ELR (cell line): ENCODE measurements at places on chromosomes 6 and 20.

GRCh38 chr6:5840734-5841390, 165.9 kb downstream of the NRN1 start:
- DNase-seq: no peak

DNA sequence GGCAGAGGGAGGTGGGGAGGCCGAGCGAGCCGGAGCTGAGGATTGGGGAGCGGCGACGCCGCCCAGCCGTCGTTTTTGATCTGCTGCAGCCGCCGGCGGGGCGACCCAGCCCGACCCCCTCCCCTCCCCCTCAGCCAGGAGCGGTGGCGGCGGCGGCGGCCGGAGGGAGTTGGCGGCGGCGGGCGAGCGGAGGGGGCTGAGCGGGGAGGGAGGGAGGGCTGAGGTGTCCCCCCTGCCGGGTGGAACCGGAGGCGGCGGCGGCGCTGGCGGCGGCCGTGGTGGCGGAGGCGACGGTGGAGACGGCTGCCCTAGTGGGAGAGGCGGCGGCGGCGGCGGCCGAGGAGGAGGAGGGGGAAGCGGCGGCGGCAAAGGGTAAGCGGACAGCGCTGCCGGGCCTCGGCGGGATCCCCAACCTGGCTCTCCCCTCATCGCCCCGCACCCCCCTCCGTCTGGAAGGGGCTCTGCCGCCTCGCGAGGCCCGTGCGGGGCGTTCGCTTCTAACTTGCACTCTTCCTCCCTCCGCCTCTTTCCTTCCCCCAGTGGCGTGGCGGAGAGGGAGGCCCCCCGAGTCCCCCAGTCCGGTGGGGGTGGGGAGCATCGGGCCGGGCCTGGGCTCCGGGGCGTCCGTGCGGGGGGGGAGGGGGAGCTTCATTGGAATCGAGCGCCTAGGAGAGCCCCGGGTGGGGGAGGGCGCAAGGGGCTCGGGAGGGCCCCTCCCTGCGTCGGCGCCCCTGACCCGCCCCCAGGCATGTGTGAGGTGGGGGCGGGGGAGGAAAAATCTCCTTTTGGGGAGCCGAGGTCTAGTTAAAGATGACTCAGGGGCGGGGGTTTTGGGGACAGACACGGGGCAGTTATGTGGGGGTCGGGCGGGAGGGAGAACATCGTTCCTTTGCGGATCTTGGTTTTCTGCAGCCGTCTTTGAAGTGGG, at the start of gene TAB2:
TAB2 (plus strand) TSS at position 69 of the 928 bp plus-strand sequence. CDS start 52,286 bp downstream, outside the sequence.
- peak; percentile 50 for DNase-seq

GRCh38 chr6:43896329-43897255, 126.6 kb downstream of the VEGFA start:
- DNase-seq: no peak

GRCh38 chr6:157806131-157806855, 16.8 kb upstream of the SNX9 start:
- DNase-seq: no peak

- no peak for DNase-seq
Measured at GRCh38 chr6:119162134-119162775, 83.8 kb upstream of the FAM184A start.

DNA sequence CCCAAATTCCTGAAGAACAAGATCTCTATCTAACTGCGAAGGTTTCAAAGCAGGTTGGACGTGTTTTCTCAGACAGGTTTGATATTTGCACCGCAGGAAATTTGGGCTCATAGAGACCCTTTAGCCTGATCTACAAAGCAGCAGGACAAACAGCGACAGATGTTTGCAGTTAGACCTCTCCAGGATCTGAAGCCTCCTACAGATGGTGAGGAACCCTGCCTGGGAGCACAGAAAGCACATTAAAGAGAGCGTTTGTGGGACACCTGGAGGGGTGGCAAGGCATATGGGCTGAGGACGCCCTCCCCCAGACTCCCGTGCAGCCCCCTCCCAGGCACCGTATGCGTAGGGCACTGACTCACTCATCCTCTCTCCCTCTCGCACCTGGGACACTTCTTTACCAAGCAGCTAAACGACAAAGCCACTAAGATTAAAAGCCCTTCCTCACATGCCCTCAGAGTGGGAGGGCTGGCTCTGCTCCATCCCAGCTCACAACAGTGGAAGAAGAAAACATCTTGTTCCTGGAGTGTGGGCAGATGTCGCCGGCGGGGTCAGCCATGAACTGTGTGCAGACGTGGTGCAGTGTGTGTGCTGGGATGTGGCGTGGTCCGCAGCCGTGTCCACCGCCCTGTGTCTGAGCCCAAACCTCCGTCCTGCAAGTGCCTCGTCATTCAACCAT, 249.7 kb upstream of the AFDN start:
- DNase-seq: no peak

- DNase-seq: no peak
Measured at GRCh38 chr20:37706298-37706697, 12.5 kb downstream of the CTNNBL1 start.

DNA sequence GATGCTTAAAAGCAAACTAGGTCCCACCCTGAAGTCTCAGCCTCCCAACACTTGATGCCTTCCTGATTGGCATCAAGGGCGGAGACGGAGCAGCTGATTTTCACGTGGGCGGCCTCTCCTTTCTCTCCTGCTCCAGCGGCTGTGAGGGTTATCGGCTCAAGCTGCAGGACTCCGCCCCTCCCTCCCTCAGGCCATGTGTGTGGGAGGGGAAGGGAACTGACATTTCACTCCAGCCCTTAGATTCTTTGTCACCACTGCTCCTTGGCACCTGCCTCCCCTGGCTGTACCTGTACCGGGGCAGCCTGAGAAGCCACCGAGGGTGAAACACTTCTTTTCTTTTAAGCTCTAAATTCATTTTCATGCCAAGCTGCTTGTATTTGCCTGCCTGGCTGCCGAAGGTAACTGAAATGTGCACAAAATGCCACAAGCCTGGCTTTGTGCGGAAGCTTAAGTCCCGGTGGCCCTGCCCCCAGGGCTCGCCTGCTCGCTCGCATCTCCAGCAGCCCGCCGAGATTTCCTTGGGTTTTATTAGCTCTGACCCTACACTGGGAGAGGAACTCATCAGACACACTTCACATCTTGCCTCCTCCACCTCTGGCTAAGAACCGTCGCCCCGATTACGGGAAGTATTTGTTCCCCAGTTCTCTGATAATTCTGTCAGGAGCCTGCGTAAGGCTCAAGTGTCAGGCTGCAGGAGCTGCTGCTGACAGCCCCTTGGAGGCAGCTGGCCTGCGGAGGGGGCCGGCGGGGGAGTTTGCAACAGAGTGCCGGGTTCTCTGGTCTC, 9.6 kb upstream of the CPNE5 start:
- no peak for DNase-seq

DNA sequence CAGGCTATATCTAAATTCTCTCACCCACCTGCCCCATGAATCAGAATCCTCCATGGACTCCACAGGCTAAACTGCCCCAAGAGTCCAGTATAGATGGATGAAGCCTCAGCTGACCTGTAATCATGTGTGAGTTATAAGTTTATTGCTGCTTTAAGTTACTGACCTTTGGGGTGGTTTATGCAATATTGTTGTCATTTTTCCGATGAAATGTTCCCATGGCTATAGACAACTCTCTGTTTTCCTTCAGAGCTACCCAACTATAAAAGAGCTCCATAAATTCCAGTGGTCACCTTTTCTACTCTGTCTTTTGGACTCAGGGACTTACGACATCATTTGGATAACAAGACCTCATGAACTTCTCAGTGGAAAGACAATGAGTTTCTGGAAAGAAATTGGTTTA, 212.1 kb downstream of the BMP2 start:
- DNase-seq: no peak

GRCh38 chr6:133637874-133638273, 251.0 kb upstream of the TCF21 start:
- no peak for DNase-seq

GRCh38 chr6:5300206-5300764, 39.0 kb downstream of the FARS2 start:
- no peak for DNase-seq

DNA sequence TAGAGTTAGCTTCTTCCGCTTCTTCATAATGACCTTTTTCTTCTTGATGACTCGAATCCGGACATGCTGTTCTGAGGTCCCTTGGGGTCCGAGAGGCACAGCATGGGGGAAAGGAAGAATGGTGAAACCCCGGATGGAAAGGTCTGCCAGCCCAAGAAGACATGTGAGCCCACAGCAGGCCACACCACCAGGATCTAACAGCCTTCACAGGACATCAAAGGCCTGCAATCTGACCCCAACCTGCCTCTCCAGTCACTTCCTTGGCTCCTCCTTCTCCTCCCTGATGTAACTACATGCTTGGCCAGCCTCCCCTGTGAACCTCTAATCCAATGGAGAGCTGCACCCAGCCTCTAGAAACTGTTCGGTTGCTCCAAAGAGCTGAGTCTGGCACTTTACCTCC, 1.6 kb downstream of the CPXM1 start:
- DNase-seq: peak; percentile 31

DNA sequence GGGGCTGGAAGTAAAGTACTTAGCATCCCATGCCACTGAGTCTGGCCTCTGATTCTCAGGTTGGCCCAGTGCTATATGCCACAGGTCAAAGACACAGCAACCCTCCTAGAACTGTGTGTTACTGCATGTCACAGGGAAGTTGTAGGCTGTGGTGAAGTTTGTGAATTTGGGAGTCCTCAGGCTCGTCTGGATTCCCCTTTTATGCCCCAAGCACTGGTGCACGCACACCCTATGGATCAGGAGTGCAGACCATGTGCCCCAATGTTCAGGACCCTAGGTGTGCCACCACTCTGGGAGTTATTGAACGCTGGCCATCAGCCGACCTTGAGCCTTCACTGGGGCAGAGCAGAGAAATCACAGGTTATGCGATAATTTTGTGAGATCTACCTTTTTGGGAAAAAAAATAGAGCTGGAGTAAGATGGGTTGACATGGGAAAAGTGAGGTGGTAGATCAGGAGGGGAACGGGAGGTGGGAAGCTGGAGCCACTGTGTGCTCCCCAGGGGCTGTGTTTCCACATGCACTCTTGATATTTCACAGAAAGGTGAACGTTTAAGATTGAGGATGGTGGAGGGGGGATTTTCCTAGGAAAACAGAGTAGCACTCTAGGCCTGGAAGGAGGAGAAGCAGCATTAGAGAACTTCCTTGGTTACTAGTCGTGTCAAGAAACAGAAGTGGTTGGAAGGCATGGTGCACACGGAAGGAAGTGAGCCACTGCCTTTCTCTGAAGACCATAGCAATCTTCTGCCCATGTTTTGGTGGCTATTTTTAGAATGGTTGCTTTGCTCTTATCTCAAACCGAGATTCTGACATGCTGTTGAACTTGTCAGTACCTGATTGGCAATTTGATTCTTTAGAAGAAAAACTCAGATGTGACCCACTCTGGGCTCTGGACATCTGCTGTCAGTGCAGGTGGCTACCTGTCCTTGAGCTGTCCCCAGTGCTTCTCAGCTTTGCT, 44.1 kb downstream of the DUSP22 start:
- no peak for DNase-seq

DNA sequence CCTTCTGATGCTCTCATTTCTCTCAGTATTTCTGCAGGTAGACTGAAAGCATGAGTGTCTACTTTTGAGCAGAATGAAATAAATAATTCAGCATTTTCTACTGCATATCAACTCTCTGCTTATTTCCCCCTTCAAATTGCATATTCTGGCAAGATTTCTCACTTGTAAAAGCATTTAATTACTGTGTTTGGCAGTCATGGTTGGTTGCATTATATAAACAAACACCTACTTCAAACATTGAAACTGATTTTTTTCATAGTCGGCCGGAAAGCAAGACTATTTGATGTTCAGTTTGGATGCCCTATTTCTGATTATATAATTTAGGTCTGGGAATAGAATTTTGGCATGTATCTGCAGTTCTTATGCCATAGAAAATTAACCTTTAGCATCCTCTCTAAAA, 73.1 kb downstream of the PLEKHG1 start:
- no peak for DNase-seq

DNA sequence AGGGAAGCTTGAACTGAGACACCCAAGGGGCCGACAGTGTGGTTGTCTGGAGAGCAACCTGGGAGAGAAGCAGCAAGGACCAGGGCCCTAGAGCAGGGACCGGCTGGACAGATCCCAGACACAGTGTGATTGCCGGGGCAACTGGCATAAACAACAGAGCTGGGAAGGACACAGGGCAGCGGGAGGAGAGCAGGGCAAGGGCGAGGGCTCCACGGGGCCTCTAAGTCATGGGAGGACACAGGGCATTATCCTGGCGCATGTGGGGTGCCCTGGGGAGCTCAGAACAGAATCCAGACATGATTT, 31.1 kb upstream of the CCR6 start:
- no peak for DNase-seq

DNA sequence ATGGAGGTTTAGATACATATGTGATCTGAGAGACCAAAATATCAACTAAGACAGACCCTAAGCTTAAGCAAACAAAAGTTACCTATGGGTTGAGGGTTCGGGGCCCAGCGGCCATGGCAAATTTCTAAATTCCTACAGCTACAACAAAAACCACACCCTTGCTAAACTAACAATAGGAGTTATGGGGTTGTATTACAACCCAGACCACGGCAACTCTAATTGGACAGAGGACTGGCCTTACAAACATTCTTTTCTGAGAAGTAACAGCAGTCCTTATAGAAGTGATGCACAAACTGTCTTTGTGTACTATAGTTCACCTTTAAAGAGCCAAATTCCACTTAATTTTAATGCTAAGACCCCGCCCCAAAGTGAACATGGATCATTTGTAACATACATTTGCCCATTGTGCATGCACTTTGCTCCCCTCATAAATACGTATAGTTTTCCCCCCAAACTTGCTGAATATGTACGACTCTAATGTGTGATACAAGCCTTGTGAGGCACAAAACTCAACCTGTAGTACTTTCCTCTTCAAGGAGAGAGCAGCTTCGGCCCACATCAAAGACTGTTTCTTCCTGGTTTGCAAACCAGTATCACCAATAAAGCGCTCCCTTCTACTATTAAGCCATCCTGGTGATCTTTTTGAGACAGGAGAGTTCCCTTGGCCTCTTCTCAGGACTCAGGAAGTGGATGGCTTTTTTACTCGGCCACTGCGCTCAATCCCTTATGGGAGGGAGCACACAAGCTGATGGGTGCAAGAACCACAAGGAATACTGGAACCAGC, 25.6 kb upstream of the MBOAT1 start:
- DNase-seq: no peak

DNA sequence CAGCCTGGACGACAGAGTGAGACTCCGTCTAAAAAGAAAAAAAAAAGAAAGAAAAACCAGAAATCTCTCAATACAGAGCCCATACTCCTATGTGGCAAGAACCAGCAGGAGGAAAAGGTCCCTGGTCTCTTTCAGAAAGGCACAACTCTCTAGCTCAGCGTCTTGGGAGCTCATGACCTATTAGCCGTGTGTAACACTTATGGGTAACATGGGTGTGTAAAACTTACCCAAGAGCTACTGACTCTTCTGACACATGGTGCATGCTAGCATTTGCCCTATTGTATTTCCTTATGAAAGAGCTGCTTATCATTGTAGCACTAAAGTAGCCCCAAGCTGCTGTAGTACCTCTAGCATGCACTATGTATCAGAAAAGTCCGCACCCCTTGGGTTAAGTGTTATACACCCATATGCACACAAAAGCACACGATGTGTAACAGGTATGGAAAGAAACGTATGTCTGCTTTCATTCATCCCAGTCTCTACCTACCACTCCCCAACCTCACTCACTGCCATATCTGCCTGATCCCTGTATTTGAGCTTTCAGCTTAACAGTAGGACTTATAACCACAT, 85.4 kb downstream of the ZMYND8 start:
- no peak for DNase-seq

GRCh38 chr6:41693281-41694240, 41.8 kb downstream of the TFEB start:
- no peak for DNase-seq
